ENCODE measurements at places on chromosomes 3 and 15.
A peak's percentile ranks its signal among the peaks of the same experiment; 100 is the strongest.

- no peak for DNase-seq
These were observed 557.6 kb upstream of the ADAMTS9 start for GRCh38 chr3:65245133-65246063.

GRCh38 chr15:68444336-68444735 lies 12.4 kb upstream of the ITGA11 start:
- DNase-seq, result no peak

DNA sequence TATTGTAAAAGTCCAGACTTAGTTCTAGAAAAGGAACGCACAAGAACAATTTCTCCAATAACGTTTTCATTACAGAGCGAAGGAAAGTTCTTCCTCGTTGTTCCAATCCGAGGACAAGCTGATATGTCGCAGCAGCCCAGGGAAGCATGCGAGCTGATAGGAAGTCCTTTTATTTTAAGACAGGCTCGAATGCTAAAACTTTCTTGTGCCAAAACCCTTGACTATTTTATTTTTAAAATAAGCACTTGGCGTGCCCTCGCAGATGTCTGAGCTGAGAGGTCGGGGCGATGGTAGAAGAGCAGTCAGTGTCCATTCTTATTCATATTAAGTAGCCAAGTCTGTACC lies 433 bp upstream of the MITF start:
- DNase-seq, result no peak

DNA sequence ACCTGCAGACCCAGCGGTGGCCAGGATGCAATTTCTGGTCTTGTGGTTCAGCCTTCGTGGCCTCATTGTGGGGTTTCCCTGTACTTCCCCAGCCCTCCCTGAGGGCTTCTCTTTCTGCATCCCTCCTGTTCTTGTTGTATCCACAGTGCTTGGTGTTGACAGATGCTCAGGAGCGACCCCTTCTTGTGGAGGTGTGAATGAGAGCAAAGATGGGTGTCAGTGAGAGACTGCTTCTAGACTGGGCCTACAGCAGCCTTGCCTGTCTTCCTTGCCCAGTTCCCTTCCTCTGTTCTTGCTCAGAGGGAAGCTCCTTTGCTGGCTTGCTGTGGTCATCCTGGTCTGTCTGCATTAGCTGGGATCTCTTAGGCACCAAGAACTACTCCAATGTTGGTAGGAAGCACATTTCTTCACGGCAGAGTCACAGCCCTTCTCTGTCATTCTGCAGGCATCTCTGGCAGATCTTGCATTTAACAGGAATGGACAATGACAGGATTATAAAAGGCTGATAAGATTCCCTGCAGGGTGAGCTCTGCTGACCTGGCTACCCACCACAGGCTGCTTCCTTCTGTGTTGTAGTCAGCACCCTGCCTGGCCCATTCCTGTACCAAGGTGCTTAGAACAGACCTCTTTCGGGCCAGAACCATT lies 317.8 kb upstream of the C2CD4B start:
- peak; percentile 32 for DNase-seq

- peak; percentile 16 for DNase-seq
These were observed 150.9 kb upstream of the MCTP2 start for GRCh38 chr15:94080416-94080815.

DNA sequence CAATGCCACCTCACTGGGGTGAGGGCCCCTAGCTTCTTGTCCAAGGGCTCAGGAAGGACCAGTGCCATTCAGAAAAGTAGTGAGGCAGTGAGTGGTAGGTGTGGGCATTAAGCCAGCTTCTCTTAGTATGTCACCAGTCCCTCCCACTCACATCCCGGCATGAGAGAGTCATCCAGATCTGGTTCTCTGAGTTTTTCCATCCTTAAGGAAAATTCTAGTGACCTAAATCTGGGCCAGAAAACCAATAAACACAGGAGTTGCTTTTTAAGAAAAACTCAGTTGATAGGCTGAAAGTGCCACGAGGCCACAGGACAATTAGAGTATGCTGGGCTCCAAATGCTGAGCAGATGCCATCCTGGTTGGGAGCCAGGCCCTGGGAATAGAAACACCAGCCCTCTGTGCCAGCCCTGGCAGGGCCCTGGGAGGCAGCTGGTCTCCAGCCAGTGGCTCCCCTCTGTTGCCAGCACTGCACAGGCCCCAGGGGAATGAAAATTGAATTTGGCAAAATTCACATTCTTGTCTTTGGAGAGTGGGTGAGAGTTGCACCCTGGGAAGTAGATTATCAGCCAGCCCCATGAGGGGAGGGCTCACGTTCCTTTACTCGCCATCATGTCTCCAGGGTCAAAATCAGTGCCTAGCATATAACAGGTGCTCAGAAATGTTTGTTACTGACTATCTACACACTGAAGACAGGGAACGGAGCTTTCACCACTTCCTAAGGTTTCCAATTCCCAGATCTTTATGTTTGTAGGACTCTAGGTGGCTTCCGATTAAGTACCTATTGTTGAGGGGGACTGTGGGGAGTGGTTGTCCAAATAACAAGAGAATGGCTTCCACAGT lies 52.8 kb downstream of the FAM43A start:
- DNase-seq, result peak; percentile 41

DNA sequence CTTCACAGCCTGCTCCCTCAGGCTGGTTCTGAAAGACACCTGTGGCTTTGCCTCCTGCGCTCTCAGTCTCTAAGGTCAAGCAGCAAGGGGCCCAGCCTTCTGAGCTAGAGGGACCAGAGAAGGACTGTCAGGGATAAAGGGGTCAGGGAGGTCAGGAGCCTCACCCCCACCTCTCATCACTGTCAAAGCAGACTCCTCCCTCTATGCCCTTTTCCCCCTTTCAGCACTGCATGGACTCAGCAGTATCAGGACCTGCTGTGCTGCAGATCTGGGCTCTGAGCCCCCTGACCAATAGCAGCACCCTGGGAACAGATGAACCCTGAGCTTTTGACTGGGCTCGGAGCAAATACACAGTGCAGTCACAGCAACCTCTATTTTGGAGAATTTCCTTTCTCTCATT lies 3.2 kb upstream of the BMF start:
- no peak for DNase-seq

- DNase-seq, result no peak
These were observed 33.2 kb upstream of the LEKR1 start for GRCh38 chr3:156792945-156793344.

DNA sequence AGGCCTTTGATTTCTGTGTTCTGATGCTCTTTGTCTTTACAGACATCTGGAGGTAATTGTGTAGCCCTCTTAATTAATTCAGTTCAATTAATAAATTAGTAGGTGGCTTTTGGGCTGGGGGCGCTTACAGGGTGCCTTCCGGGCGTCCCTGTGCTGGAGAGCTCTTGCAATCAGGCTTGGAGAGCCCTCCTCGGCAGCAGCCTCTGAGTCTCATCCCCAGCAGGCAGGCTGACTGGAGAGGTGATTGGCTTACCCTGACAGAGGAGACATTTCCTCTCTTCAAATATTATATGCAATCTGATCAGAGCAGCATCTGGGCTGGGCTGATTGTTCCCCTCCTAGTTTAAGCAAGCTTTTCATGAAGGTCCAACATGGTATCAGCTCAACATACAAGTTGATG lies 250.7 kb downstream of the LPP start:
- DNase-seq, result no peak

GRCh38 chr3:4726549-4726948 lies 233.4 kb downstream of the ITPR1 start:
- no peak for DNase-seq

DNA sequence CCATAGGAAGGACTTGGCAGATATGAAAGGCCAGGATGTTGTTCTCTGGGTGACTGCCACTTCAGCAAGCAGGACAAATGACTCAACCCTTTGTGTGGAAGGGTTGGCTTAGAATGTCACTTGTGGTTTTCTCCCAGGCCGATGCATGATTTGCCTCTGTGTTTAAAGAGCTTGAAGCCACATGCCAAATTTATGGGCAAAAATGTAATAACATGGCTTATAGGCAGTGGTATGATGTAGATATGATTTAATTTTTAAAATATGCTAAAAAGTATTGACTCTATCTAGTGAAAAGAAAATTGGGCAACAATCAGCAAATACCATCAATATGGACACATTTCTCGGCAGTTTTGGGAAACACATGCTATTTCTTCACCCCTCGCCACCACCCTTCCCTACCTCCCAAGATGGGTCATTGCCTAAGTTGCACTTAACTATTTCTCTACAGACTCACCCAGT lies 114.6 kb downstream of the CYP19A1 start:
- DNase-seq, result peak; percentile 70

DNA sequence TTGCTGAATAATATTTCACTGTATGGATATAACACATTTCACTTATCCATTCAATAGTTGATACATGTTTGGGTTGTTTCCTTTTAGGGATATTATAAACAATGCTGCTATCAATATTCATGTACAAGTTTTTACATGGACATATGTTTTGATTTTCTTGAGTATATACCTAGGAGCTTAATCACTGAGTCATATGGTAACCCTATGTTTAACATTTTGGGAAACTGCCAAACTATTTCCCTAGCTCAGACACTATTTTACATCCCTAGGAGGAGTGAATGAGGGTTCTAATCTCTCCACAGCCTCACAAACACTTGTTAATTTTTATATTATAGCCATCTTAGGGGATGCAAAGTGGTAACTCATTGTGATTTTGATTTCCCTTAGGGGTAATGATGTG lies 66.0 kb downstream of the GPR156 start:
- no peak for DNase-seq

GRCh38 chr3:117553461-117553860 lies 843.9 kb downstream of the TUSC7 start:
- DNase-seq, result peak; percentile 13

DNA sequence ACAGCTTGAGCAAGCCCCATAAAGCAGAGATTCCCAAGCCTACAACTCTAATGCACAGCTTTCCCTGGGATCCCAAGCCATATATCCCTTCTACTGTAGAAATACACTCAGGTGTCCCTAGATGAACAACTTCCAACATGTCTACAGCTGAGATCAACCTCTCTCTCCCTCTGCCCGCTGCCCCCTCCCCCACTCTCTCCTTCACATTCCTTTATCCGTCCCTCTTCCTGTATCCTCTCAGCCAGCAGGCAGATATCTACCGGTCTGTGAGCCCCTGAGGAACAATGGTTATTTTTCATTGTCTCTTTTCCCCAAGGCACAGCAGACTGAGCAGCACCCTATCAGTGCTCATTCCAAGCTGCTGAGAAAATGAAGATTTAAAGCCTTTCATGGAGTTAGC lies 138.6 kb downstream of the SUCLG2 start:
- no peak for DNase-seq

GRCh38 chr3:17558565-17558964 lies 183.9 kb downstream of the TBC1D5 start:
- DNase-seq, result no peak

- no peak for DNase-seq
These were observed 54.9 kb downstream of the CCNL1 start for GRCh38 chr3:157104928-157105652.

- DNase-seq, result no peak
These were observed 452.8 kb downstream of the ROBO1 start for GRCh38 chr3:79314962-79315361.

DNA sequence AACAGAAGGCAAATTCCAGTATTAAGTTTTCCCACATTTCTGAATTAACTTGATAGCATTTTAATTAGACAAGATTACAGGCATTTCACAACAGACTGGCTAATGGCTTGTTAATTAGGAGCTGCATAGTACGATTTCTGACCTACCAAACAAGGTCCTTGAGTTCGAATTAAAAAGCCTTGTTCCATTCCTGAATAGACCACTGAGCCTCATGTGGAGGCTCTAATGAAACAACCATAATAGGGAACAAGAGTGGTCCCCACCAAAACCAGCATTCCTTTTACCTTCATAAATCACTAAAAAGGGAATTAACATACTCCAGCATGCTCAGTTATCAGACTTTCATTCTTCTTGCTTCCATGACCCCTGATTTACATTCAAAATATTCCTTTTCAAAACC lies 66.4 kb downstream of the PRTG start:
- no peak for DNase-seq

GRCh38 chr3:52099001-52099401 lies 42.6 kb upstream of the DUSP7 start:
- DNase-seq, result no peak

DNA sequence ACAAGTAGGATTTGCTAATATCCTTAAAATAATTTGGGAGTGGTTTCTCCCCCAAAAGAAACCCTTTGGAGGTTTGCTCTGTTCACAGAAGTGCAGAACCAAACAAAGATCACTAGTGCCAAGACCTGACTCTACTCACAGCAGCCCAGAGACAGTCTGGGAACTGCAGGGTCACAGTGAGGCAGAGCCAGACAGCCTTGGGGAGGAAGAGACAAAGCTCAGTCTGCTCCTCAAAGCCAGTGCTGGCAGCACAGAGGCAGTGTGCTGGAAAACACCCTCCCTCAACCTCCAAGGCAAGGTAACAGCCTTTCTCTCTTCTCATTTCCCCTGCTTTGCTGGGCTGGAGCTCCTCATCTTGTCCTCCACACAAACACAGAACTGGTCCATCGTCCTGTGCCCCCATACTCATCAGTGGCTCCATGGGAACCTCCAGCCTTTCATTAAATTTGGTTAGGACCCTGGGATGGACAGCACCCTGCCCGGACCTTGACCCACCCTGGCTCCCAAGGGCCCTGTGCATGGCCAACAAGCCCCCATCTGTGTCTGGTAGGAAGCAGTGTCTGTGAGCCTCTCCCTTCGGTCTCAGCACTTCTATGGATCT lies 12.6 kb downstream of the RAB6B start:
- no peak for DNase-seq

- DNase-seq, result peak; percentile 51
These were observed 35.7 kb upstream of the ACTL6A start for GRCh38 chr3:179526989-179527391.

DNA sequence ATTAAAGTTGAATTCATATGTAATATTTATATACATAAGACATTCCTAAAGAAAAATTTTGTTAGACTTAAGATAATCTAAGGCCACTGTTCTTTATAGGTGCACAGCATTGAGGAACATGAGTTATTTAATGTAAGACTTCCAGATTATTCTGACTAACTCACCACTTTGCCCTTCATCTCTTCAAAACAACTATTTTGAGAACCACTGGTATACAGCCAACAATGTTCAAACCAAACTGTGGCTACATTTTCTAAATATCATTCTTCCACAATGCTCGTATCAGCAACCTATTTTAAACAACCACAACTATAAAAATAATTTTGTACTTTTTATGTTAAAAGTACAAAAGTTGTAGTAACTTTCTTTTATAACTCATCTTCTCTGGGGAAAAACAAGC lies 199.8 kb upstream of the ALCAM start:
- no peak for DNase-seq

- no peak for DNase-seq
These were observed 170.1 kb upstream of the ONECUT1 start for GRCh38 chr15:52960283-52960682.

GRCh38 chr3:94024385-94024784 lies 4.0 kb downstream of the STX19 start:
- DNase-seq, result no peak

DNA sequence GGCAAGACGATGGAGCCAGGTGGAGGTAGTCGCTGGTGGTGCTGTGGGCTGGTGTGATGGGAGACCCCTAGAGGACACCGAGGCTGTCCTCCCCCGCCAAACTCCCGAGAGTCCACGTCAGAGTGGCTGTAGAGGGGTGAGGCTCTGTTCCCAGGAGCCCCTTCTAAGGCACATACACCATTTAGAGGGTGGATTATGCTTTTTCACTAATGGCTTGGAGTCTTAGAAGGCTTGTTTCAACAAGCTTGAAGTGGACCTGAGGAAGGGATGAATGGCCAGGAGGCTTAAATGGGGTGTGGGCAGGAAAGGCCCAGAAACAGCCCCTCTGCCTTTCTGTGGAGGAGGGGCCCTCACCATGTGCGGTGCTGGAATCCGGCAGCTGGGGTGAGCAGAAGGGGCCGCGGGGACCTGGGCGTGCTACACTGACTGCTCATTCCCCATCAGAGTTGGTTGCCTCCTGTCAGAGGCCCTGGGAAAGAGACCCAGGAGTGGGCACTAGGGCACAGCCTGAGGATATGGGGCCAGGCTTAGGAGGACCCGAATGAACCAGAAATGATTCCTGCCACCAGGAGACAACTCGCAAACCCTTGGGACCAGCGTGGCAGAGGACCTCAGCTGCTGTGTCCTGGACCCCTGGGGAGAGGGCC lies 66.2 kb downstream of the FEM1B start:
- no peak for DNase-seq

Measured in brain microvascular endothelial cell (primary cell).